DMS53 (cell line): ENCODE measurements at places on chromosomes 16 and 17.

DNA sequence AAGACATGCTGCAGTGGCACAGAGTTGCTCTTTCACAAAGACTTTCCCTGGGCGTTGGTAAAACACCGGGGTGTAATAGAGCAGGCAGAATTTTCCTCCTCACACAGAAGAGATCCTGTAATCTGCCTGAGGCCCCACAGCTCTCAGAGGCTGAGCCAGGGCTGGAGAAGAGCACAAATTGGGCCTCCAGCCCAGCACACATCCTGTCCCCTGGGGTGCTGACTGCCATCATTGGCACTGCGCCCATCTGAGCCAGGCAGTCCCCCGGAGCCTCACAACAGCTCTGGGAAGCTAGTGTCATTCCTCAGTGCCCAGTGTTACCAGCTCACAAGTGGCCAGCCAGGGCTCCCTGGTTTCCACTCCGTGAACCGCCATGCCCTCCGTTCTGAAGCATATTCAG lies 119.4 kb downstream of the SOCS1 start:
- DNase-seq: no peak

DNA sequence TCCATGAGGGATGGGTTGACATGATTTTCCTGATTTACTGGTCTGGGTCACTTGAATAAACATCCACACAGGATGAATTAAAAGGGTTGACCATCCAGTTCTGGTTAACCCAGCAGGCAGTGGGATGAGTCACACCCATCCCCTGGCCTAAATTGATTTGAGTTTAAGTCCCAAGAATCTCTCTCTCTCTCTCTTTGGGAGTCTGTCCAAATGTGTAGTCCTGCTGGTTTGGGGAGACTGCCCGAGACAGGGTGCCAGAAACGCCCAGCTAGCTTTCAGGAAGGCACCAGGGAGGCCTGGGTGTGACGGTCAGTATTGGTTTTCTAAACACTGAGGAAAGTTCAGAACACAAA lies 38.8 kb downstream of the SCPEP1 start:
- DNase-seq: no peak

GRCh38 chr16:4110680-4111079 lies 5.6 kb downstream of the ADCY9 start:
- no peak for DNase-seq

GRCh38 chr17:31418773-31419350 lies 27.4 kb downstream of the RAB11FIP4 start:
- no peak for DNase-seq

DNA sequence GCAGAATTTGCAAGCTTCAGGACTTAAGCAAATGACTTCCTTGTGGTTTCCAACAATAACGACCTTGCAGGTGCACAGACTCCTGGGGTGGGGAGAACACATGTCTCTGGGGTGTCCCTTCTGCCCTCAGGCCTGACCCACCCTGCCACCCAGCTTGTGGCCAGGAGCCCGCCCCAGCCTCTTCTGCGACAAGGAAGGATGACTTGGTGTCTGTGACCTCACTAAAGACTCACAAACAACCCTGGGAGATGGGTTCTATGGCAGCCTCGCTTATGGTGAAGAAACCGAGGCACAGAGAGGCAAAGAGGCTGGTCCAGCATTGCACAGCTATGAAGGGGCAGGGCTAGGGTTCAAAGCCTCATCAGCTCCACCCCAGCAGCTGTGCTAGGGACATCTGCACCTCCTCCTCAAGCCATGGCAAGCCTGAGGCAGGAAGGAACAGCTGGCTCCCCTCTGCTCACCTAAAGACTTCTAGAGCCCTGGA lies 2.6 kb downstream of the ATP2A3 start:
- peak; percentile 59 for DNase-seq

GRCh38 chr16:60204181-60204580 lies 1470.1 kb upstream of the GOT2 start:
- no peak for DNase-seq

DNA sequence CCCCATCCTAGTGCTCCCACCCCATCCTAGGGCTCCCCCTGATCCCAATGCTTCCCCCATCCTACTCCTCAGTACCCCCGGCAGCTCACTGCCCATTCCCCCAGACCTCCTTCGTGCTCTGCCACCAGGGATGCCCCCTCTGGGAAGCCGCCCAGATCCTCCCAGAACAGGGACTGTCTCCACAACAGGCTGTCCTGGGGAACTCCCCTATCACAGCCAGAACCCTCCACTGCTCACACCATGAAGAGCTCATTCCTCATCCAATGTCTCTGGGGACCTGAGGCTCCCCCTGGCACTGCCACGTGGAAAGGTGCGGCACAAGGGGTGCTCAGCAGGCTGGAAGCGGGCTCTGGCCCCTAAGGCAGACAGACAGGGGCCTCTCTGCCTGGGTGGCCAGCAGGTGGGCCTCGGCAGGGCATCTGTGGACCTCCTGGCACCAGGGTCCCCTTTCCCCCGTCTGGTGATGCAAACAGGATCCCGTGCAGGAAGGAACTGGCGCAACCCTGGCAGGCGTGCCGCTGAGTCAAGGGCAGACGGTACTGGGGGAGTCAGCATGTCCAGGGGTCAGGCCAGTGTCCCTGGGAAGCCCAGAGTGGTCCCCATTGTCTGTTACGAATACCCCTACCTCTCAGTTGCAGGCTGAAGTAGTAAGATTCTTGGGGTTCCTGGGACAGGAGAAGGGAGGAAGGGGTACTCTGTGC lies 14.8 kb upstream of the PVALEF start:
- DNase-seq: no peak

GRCh38 chr16:13324851-13325250 lies 423.5 kb downstream of the SHISA9 start:
- DNase-seq: no peak

GRCh38 chr17:68293490-68294195 lies 2.3 kb downstream of the ARSG start:
- DNase-seq: no peak

DNA sequence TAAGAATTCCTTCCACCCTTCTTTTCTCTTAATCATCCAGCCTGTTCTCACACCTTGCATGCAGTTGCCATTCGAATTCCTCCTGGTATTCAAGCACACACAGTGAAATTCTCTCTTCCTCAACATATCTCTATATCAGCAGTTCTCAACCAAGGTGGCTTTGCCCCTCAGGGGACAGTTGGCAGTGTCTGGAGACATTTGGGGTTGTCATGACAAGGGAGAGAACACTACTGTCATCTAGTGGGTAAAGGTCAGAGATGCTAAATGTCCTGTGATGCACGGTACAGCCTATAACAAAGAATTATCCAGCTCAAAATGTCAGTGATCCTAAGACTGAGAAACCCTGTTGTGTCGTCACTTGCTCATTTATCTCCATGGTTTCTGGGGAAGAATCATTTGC lies 94.8 kb upstream of the CPHXL start:
- no peak for DNase-seq

- DNase-seq: peak; percentile 85
These were observed 14.8 kb upstream of the MARVELD3 start for GRCh38 chr16:71610936-71611871.

DNA sequence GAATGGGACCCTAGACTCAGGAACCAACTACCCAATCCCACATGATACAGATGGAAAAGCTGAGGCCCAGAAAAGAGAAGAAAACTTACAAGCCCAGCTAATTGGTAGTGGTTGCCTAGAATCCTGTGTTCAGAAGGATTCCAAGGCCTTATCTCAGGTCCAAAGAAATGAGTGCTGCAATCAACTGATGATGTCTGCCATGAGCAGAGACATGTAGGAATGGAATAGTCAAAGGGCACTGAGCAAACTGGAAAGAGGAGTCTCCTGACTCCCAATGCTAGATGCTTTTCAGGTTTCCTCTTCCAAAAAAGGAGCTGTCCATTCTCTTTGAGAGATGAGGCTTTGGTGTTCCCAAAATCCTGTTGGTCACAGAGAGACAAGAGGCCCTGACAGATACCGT lies 210.6 kb downstream of the ZNF423 start:
- no peak for DNase-seq

GRCh38 chr17:63698886-63699637 lies 863 bp downstream of the LIMD2 start:
- DNase-seq: peak; percentile 51

DNA sequence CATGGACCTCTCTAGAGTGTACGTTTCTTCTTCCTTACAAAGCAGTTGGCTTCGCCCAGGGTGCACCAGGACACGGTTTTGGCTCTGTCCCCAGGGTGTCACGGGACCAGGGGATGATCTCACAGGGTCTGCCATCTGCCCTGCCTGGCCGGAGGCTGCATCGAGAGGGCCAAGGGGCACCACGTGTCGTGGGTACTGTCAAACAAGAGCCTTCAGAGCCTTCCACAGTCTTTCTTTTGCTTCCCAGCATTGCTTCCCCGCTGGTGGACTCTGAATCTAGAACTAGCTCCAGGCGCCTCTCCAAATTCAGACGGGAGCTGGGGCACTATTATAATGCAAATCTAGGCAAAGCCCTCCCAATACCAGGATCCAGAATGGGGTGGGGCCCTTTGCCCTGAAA lies 47.9 kb downstream of the MAPT start:
- peak; percentile 51 for DNase-seq

- DNase-seq: no peak
These were observed 2.5 kb downstream of the ODAD4 start for GRCh38 chr17:41932816-41933389.

GRCh38 chr17:78184868-78185267 lies 2.0 kb downstream of the TK1 start:
- no peak for DNase-seq

DNA sequence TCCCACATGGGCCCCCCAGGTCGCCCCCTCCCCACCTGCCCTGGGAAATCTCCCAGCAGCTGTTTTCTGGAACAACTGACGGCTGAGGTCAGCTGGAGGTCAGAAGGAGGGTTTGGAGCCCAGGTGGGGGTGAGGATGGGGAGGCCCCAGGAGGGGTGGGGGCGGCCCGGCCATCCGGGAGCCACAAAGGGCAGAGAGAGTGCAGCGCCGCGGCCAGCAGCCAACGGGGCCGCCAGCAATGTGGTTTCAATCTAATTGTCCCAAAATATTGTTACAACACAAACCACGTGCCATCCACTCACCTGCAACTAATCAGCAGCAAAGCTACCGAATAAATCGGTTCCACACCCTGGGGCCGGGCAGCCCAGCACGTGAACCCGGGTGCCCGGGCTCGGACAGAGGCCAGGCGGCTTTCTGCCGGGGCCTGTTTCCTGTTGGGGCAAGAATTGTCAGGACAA lies 28.3 kb upstream of the SLC38A10 start:
- DNase-seq: no peak

GRCh38 chr16:5615868-5616642 lies 518.5 kb upstream of the EEF2KMT start:
- peak; percentile 48 for DNase-seq

DNA sequence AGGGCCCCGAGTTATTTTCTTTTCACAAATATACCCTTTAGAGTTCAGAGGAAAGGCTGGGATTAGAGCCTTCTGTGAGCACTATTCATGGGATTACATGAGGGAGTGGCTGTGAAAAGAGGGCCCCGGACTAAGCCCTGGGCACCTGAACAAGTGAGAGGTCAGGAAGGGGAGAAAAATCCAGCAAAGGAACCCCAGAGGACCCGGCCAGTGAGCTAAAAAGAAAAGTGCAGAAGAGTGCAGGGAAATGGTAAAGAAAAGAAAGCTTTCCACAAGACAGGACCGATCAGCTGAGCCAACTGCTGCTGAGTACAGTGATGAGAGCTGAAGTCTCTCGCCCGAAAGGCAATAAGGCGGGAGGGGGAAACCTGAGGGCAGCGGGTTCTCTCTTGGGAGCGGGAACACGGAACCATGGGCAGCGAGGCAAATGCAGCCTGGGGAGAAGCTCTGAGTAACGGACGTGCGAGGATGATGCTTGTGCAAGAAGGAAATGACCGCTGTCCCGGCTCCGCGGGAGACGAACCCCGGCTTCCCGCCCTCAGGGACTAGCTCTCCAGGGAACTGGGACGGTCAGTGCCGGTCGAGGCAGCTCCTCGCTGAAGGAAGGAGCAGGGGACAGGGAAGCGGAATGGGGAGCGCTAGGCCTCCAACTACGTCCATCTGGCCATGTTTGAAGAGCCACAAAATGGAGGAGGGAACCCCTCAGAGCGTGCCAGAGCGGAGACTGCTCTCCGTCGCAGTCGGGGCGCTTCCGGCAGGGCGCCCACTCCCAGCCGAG lies 665 bp upstream of the ALDH3A2 start:
- peak; percentile 71 for DNase-seq

- DNase-seq: no peak
These were observed 510 bp downstream of the TPSG1 start for GRCh38 chr16:1224558-1224957.

DNA sequence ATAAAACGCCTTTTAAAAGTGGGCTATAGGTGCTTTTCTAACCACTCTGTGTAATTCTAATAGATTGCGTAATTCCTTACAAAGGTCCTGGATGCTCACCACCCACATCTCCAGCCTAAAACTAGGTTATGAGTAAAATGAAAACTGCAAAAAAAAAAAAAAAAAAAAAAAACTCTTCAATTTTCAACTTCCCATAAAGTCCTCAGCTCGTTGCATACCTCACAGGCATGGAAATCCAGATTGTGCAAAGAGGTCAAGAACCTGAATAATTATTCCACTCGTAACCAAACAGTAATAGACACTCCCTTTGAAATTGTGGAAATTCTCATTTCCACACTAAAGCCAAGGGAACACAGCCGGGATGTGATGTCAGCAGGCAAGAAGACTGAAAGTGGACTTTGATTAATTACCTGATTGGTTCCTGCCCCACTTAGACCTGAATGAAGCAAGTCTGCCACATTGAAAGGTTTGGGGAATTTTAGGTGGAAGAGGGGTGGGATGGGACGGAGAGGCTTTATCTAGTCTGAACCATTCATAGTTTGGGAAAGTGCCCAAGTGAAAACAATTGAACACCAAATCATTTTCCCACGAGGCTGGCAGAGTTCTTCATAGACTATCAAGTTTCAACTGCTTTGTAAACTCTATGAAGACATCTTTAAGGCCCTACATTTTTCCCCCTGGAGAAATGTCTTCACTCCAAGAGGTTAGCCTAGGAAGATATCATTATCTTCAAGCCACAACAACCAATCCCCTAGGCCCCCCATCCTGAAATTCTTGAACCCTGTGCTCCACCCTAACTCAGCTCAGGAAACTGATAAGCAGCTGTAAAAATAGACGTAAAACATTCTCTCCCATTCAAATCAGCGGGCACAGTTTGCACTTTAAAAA lies 49.1 kb upstream of the TANC2 start:
- DNase-seq: no peak

DNA sequence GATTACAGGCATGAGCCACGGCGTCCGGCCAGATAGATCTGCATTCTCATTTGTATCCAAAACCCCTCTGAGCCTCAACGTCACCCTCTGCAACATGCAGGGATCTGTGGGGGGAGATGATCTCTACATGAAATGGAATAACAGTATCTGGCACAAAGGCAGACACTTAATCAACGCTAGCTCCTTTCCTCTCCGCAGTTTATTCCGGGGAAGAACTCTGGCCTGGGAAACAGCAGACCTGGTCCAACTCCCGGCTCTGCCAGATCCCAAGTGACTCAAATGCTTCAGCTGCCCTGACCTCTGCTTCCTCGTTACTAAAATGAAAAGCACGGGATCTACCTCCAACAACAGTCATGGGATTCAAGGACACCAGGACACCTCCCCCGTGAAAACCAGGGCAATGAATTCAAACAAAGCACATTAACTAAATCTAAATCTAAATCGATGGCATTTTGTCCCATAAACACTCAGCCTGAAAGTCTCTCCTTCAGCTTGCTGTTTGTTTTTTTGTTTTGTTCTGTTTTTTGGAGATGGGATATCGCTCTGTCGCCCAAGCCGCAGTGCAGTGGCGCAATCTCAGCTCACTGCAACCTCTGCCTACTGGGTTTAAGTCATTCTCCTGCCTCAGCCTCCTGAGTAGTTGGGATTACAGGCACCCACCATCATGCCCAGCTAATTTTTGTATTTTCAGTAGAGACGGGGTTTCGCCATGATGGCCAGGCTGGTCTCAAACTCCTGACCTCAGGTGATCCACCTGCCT lies 78.2 kb downstream of the NXN start:
- DNase-seq: no peak
